ENCODE measurements at places on chromosomes 6 and 20. TPM values are rescaled to one million over a fixed set of nuclear protein-coding genes. Genes with fewer than 3 reads are reported as not detected.

Gene HLA-DQA2
- 13.2 TPM for total RNA-seq

Gene CBLN4
- not detected for total RNA-seq

Gene RTF2
- total RNA-seq = 131 TPM

Gene FAM83D
- total RNA-seq = 13.1 TPM

Gene FOXP4
- 6.1 TPM for total RNA-seq

Gene RNF144B
- 0.32 TPM for total RNA-seq

Gene IL17F
- total RNA-seq = 1.5 TPM

Gene ANKRD66
- total RNA-seq = not detected

Gene THEMIS
- total RNA-seq = 58.0 TPM

Gene GSTA3
- total RNA-seq = not detected

Gene DPPA5
- total RNA-seq = not detected

Gene F13A1
- total RNA-seq = not detected

Gene PDYN
- not detected for total RNA-seq

Gene NAA20
- 56.0 TPM for total RNA-seq

Gene DNAH8
- total RNA-seq = 0.12 TPM

Gene MUC22
- not detected for total RNA-seq

Gene ANGPT4
- not detected for total RNA-seq

Gene TMEM14B
- total RNA-seq = 89.4 TPM

Gene RUNX2
- 12.7 TPM for total RNA-seq

Gene IP6K3
- not detected for total RNA-seq

Gene EIF6
- 118 TPM for total RNA-seq

Gene ZSCAN9
- total RNA-seq = 6.4 TPM

Gene MYB
- total RNA-seq = 52.6 TPM

Gene EZR
- 236 TPM for total RNA-seq

Gene SNAI1
- total RNA-seq = 0.51 TPM

Gene SEL1L2
- total RNA-seq = not detected

Gene HSD17B8
- 6.9 TPM for total RNA-seq

Gene SIRPD
- 0.29 TPM for total RNA-seq

Gene BTN1A1
- total RNA-seq = not detected

Gene PGBD1
- total RNA-seq = 2.2 TPM

Gene GJA1
- not detected for total RNA-seq

Gene METTL24
- not detected for total RNA-seq

Gene LTB
- 2,468 TPM for total RNA-seq

Gene HSPA1L
- 3.7 TPM for total RNA-seq

Gene SIGLEC1
- total RNA-seq = not detected

Gene VSX1
- not detected for total RNA-seq

Gene PLTP
- 0.88 TPM for total RNA-seq

Gene AKAP12
- total RNA-seq = 0.34 TPM

Gene BNIP5
- total RNA-seq = not detected

Gene ACTL10
- 3.1 TPM for total RNA-seq

Gene PHACTR1
- 3.3 TPM for total RNA-seq

All from T-helper 1 cell treated with Interleukin-12 subunit alpha and Interleukin-12 subunit beta and Interleukin-4 antibody, amounts not matched to agents 30 ng/mL and 1 ng/mL, for 36 hours (primary cell).